Stimulated activated CD4-positive, alpha-beta T cell treated with anti-CD3 and anti-CD28 coated beads, Interleukin-1b, Interleukin-23, amount 100 ng/mL, for 48 hours (primary cell): ENCODE measurements at places on chromosomes 13 and 19.

DNA sequence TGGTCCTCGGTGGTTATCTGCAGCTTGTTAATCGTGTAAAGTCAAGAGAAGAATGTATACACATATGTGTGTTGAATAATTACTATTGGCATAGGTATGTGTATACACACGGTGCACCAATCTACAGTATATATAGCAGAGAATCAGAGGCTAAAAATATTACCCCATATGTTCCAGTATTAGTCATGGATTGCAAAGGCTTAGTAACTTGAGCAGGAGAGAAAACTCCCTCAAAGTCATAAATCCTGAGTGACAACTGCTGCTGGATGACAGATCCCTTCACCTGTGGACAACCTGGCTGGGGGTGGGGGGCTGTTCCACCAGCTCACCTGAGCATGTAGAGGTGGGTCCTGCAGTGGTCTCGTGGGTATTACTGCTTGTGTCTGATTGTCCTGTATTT, 185.0 kb downstream of the ZNF536 start:
- no peak for DNase-seq

DNA sequence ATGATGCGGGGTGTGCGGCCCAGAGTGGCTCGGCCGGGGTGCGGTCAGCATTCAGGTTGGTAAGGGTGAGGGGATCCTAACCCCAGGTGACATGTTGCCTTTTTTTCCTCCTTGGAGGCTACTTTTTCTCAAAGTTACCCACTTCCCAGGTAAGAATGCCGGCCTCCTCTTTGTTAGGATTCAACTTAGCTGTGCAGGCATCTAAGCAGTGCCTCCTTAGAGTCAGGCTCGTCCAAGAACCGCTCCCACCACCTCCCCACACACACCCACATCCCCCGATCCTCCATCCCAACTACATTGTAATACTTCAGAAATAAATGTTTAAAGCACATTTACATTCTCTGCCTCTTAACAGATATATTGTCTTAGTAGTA, 733 bp upstream of the ENOX1 start:
- DNase-seq, result no peak

- DNase-seq, result no peak
These were observed 23.1 kb downstream of the FXYD5 start for GRCh38 chr19:35177377-35178274.

GRCh38 chr13:42395086-42395821, 123.3 kb downstream of the AKAP11 start:
- DNase-seq, result peak; percentile 52

DNA sequence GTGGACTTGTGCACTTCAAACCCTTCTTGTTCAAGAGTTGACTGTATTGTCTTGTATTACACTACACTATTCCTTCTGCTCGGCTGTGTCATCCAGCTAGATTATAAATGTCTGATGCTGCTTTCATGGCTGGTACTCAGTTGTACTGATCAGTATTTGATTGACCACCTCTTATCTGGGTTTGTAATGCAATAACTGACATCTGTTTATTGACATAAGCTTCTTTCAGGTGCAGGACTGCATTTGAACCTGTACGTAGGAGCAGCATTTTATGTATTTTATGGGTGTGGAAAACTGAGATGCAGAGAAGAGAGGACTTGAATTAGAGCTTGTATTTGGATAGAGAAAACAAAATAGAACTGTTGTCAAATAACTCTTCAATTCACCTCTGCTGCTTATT, 309.2 kb downstream of the FGF9 start:
- DNase-seq, result no peak

- DNase-seq, result no peak
These were observed 41.2 kb downstream of the RUBCNL start for GRCh38 chr13:46345866-46346265.
